ENCODE measurements at places on chromosomes 6 and 20. TPM values are rescaled to one million over a fixed set of nuclear protein-coding genes. Genes with fewer than 3 reads are reported as not detected.

DNA sequence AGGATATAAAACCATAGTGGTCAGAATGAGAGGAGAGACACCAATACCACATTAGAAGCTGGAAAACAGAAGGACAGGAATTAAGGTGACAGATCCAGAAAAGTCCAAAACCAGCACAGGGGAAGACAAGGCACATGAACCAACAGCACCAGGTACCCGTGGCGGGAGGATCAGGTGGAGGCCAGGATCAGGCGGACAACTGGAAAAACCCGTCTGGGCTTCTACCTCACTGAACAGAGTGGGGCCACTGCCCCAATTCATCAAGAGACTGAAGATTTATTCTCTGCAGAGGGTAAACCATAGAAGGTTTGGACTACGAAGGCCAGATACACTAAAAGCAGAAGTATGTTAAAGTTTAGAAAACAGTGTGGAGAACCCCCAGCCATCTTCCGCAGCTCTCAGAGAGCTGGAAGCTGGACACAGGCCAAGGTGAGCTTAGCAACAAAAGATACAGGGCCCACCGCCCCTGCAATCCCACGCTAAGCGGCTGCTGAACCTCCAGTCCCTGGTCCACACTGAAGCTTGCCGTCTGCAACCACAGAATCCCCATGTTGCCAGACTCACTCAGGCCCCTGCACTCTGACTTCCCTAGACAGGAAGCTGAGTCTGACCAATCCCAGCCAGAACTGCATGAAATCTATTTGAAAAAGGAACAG lies 29.9 kb downstream of the ABHD12 start:
- no peak for DNase-seq

DNA sequence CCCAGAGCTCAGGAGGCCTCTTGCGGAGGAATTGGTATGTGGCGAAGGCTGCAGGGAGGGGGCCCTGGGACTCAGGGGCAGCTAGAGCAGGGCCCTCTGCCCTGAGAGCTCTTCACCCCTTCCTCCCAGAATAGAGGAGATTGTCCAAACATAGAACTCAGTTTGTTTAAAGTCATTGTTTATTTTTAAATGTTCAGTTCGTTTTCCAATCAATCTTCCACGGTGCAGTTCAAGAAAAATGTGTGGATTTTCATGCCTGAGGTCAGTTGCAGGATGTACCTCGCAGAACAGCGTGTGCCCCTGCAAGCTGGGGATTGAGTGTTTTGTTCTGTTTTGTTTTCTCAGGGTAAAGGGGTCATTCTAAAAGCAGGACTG lies 37.2 kb downstream of the MGME1 start:
- no peak for DNase-seq

GRCh38 chr6:111780393-111780792 lies 92.9 kb downstream of the FYN start:
- no peak for DNase-seq

- no peak for DNase-seq
Observed at GRCh38 chr20:29740601-29740950, 1516.9 kb upstream of the DEFB115 start.

The RUNX2 gene
- 25.3 TPM for total RNA-seq

Measured in osteocyte (in vitro differentiated cells).